NCI-H524 (cell line): ENCODE measurements at places on chromosomes 12 and 14.

GRCh38 chr12:12665194-12665593, 30.8 kb downstream of the GPR19 start:
- no peak for DNase-seq

GRCh38 chr12:102461501-102461900, 18.9 kb downstream of the IGF1 start:
- no peak for DNase-seq

DNA sequence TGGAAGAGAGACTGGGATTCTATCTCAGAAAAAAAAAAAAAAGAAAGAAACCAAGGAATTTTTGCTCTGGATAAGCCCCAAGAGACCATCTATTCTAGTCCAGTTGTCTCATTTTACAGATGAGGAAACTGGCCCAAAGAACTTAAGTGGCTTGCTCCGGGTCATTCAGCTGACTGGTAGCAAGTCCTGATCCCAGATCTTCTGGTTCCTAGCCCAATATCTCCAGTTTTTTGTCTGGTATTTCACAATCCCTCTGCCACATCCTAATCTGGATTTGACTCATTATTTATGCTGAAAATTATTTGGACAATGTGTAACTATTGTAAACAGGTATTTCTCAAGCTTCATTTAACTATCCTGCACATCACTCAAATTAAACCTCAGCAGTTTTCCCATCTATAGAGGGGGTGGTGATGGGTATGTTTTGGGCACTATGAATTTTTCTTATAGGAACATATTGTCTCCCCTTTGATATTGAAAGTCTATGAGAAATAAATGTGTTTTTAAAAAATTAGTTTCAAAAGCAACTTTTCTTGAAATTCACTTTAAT, 43.4 kb downstream of the PPP2R5E start:
- no peak for DNase-seq

- no peak for DNase-seq
Measured at GRCh38 chr12:18849080-18849479, 111.2 kb downstream of the CAPZA3 start.
